Stimulated activated CD8-positive, alpha-beta memory T cell treated with anti-CD3 and anti-CD28 coated beads, Interleukin-7, amount 100 ng/mL, for 1 hour (primary cell): ENCODE measurements at places on chromosomes 13 and 19.

GRCh38 chr19:33394006-33394722 lies 20.7 kb downstream of the CEBPG start:
- no peak for DNase-seq

DNA sequence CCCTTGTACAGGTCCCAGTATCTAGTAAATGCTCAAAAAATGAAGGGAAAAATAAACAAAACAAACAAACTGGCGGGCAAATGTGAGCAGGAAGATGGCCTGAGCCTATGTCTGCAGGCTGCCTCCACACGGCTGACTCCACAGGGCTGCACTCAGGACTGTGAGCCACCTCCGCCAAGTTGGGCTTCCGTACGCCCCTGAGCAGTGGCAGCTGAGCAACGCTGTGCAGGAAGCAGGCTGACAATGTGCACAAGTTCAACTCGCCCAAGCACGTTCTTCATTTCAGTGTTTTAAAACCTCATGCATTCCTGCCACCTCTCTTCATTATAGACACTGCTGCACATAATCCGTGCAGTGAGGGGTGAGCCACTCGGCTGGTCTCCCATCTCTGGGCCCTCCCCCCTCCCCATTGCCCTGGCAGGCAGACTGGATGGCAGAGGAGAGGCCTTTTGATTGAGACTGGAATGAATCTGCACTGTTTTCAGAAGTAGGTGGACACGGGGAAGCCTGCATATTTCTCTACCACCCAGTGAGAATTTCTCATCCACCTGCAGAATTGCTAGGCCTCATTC lies 915.3 kb downstream of the UQCRFS1 start:
- no peak for DNase-seq

GRCh38 chr13:111853721-111854120 lies 213.2 kb upstream of the SOX1 start:
- DNase-seq: no peak

DNA sequence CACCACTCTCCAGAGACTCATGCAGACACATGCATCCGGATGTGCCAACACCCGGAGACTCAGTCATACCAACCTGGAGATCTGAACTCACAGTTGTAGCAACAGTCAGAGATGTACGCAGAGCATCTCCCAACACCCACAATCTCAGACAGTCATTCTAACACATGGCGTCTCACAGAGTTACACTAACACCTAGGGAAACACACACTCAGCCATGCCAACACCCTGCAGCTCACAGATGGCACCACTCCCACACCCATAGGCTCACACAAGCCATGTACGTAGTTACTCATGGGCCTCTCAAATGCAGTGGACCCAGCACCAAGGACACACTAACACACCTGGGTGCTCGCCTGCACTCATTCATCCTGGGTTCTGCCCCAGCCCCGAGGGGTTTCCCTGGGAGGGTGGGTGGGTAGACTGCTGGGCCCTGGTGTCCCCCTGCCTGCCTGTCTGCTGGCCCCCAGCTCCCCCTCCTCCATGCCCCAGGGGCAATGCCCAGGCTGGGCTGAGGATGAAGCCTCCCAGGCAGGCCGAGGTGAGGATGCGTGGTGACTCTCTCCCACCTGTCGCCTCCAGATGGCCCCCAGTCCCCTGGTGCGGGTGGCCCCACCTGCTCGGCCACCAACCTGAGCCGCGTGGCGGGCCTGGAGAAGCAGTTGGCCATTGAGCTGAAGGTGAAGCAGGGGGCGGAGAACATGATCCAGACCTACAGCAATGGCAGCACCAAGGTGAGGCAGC lies 10.0 kb downstream of the PKN1 start:
- no peak for DNase-seq
